ENCODE measurements at places on chromosomes 12 and 14. TPM values are rescaled to one million over a fixed set of nuclear protein-coding genes. Genes with fewer than 3 reads are reported as not detected.

Gene PPP2R5C
- 227 TPM for total RNA-seq

Gene NFATC4
- total RNA-seq = 9.4 TPM

Gene AHNAK2
- not detected for total RNA-seq

Gene IL31
- not detected for total RNA-seq

Gene CD163L1
- 0.88 TPM for total RNA-seq

Gene PRORP
- total RNA-seq = 25.6 TPM

Gene BDKRB2
- not detected for total RNA-seq

Gene KCNH3
- total RNA-seq = 0.27 TPM

Gene PLCZ1
- not detected for total RNA-seq

Gene FOXG1
- not detected for total RNA-seq

- DNase-seq = no peak
Observed at GRCh38 chr12:65951697-65952096, 127.4 kb downstream of the HMGA2 start.

- DNase-seq = no peak
Observed at GRCh38 chr12:6065131-6065862, 59.2 kb downstream of the VWF start.

DNA sequence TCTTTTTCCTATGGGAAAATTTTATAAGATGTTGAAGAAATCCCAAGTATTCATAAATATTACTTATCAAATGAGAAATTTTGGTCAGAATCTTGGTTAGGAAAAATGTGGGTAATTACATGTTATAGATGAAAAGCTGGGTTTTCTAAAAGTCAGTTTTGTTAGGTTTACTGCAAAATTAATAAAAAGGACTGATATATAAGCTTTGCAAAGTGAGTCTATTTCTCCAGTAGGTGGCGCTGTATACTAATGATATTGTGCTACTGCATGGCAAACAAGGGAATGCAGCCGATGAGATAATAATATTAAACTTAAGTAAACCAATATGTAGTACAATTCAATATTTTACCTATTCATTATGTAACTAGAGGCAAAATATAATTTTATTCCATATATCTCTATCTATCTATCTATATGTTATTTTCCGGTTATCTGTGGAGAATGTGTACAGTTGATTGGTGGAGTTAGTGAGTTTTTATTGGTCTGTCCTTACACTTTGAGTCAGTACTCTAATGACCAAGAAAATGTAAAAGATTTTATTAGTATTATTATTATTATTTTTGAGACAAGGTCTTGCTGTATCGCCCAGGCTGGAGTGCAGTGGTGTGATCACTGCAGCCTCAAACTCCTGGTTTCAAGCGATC, 32.9 kb downstream of the MIPOL1 start:
- DNase-seq = no peak

- DNase-seq = no peak
Observed at GRCh38 chr14:32256576-32256975, 53.5 kb upstream of the RNU6-8 start.

DNA sequence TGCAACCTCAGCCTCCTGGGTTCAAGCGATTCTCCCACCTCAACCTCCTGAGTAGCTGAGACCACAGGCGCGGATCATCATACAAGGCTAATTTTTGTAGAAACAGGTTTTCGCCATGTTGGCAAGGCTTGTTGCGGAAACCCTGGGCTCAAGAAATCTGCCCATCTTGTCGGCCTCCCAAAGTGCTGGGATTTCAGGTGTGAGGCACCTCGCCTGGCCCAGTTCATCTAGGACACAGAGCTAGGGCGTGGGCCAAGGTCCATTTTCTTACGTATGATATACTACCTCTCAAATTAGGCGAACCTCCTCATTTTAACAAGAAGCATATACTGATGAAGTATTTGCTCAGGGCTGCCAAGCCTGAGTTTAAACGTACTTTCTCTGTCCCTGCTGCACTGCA, 2.1 kb downstream of the RPS29 start:
- DNase-seq = no peak

DNA sequence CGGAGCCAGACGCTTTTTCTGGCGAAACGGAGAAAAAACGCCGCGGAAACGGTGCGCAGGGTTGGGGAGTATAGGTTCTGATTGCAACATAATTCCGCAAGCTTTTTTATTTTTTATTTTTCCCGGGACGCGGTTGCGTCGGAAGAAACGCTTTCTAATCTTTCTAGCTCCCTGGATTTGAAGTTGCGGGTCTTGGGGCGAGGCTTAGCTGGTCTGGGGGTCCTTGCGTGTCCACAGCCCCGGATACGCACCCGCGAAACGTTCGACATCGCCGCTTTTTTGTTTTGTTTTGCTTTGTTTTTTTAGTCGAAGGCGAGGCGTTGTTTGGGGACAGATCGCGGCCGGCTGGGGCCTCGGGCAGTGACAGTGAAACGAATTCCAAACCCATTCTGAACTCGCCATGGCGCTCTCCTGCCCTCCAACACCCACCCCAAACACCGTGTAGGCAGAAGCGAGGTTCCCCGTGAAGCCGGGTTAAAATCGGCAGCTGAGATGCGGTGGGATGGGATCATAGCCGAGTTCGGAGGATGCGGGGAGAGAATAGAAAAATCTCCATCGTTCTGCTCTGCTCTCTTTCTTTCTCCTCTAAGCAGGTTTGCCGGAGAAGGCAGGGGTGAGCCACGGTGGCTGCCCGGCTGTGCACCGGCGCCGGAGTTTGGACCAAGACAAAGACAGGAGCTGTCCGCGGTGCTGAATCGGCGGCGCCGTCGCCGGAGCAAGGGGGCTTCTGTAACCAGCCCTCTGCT, 8.1 kb upstream of the LHX5 start:
- no peak for DNase-seq

DNA sequence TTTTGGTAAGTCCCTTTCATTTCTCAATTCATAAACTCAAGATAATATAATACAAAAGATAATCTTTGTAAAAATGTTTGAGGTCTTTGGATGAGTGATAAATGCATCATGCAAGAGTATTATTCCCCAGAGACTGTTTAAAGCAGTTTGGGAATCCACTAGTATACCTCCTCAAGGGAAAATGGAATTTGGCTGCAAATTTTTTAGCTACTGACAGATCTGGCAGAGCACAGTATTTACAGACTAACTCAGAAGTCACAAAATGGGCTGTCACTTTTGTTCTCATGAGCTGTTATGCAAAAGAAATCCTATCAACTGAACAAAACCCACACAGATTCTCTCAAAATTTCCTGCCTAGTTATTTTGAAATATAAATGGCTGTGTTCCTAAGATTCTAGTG, 9.9 kb downstream of the SPIC start:
- no peak for DNase-seq

- DNase-seq = no peak
Observed at GRCh38 chr12:114500131-114500530, 94.2 kb upstream of the TBX5 start.

DNA sequence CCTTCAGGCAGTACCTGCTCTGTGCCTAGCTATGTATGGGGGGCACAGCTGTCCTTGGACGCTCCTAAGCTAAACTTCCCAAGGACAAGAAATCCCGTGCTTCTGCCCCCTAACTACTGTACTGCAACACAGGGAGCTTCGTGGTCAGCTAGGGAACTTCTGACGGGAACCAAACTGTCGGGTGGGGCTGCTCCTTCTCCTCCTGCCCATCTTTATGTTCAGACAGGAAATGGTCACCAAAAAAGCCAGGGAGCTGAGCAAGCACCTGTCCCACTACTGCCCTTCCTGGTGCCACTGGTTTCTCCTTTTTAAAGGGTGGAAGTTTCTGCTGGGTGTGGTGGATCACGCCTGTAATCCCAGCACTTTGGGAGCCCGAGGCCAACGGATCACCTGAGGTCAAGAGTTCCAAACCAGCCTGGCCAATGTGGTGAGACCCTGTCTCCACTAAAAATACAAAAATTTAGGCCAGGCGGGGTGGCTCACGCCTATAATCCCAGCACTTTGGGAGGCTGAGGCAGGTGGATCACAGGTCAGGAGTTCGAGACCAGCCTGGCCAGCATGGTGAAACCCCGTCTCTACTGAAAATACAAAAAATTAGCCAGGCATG, 26.6 kb downstream of the PXN start:
- DNase-seq = no peak
